ENCODE measurements at places on chromosomes 11 and 22.
A peak's percentile ranks its signal among the peaks of the same experiment; 100 is the strongest.

GRCh38 chr11:587978-588380 lies 11.7 kb downstream of the PHRF1 start:
- peak; percentile 84 for DNase-seq

DNA sequence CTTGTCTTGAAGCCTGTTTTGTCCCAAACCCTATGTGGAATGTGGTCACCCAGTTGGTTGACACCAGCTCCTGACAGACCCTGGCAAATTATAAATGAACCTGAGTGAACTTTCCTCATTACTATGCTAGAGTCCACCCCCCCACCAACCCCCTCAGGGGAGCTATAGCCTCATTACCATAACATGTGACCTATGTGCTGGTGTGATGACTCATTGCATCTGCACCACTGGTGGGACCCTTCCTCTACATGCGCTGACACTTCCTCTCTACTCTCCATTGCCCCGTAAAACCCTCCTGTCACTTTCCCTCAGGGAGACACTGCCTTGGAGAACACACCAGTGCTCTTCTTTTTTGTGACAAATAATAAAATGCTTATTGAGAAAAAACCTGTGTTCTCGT lies 105.0 kb upstream of the SESN3 start:
- no peak for DNase-seq

DNA sequence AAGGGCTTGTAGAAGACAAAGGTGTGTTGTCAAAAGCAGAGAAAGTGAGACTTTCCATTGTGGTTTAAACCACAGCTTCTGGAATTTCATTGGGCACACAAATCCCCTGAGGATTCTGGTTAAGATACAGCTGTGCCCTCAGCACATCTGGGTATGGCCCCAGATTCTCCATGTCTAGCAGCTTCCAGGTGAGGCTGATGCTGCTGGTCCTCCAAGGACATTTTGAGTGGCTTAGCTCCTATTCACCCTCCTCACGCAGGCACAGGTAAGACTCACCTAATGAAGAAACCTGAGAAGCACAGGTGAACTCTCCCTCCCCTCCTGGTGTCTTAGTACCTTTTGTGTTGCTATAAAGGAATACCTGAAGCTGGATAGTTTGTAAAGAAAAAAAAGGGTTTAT lies 88.9 kb upstream of the IGLL5 start:
- DNase-seq, result no peak

GRCh38 chr11:114441921-114442320 lies 2.7 kb downstream of the REXO2 start:
- DNase-seq, result no peak

GRCh38 chr22:32996276-32996675 lies 61.9 kb downstream of the SYN3 start:
- DNase-seq, result no peak
